ENCODE measurements at places on chromosomes 12 and 14.

DNA sequence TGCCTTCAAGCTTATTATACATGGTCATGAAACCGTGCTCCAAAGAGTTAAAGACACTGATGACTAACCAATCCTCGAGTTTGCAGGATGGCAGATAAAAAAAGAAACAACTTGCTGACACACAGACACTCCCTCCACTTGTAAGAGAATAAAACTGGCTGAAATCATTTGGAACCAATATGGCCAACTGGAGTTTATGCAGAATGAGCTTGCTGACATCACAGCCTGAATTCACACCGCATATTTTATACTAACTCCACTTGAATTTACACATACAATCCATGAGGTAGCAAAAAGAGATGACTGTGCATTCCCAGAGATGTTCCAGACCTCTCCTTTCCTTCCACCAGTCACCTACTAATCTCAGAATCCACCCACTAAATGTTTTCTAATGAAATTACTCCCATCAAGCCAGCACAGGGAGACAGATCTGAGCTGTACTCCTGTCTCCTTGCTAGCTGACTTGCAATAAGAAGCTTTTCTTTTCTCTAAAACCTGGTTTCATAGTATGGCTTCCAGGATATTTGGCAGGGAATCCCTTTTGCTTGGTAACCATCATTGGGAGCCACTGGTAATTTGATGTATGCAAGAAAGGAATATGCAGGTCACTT is 15.8 kb upstream of the PTPRR start:
- DNase-seq, result no peak

- peak; percentile 52 for DNase-seq
Observed at GRCh38 chr12:24562771-24563431, 386.0 kb downstream of the BCAT1 start.

- DNase-seq, result no peak
Observed at GRCh38 chr12:109098651-109099050, 1.3 kb downstream of the UNG start.

DNA sequence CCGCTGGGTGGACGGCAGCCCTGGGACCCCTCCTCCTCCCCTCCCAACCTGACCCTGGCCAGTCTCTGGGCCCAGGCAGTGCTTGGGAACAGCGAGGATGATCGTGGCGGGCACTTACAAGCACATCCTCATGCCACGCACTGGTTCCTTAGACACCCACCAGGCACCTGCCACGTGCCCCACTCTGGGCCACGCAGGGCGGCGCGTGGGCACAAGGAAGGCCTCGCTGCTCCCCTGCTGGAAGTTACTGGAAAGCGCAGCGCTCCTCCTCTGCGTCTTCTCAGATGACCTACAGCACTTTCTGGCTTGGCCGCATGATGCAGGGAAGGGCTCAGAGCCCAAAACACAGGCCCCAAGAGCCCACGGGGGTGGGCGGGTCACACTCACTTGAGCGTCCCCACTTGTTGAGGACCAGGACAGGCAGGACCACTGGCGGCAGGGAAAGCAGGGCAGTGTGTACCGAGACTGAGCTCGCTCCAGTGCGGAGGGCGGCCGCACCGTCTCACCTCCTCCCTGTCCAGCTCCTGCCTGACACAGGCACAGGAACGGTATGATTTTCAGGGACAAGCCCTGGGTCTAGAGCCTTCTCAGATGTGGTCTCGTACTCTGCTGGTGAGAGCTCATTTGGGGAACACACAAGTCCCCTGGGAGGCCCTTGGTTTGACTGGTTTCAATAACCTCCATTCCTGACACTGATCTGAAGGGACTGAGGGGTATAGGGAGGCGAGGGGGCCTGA is 128.3 kb upstream of the EVL start:
- DNase-seq, result no peak
